GDM1 (cell line): ENCODE measurements at places on chromosomes 7 and 10.

GRCh38 chr7:1533547-1534329, 3.2 kb downstream of the MAFK start:
- DNase-seq: no peak

- no peak for DNase-seq
Measured at GRCh38 chr10:78224602-78225001, 190.9 kb downstream of the RPS24 start.

- no peak for DNase-seq
Measured at GRCh38 chr10:92574548-92575261, 812 bp upstream of the IDE start.

GRCh38 chr10:26914898-26915297, 54.1 kb upstream of the ABI1 start:
- no peak for DNase-seq

GRCh38 chr7:13420726-13421125, 568.7 kb downstream of the ETV1 start:
- DNase-seq: no peak

DNA sequence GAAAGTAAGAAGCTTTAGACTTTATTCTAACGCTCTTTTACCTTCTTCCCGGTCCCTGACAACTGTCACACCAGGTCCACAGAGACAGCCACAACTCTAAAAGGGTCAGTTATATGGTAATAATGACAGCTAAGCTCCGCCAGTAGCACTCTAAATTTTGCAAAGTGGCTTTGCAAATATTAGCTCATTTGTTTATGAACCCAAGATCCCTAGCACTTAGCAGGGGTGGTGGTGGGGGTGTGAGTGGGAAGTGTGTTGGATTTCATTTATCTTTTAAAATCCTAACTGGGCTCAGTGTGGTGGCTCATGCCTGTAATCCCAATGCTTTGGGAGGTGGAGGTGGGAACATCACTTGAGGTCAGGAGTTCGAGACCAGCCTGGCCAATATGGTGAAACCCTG, 34.8 kb upstream of the SDK1 start:
- DNase-seq: no peak

GRCh38 chr7:84637568-84638338, 443.2 kb upstream of the SEMA3A start:
- DNase-seq: no peak

GRCh38 chr7:111638078-111638477, 75.8 kb upstream of the IMMP2L start:
- DNase-seq: no peak

- DNase-seq: no peak
Measured at GRCh38 chr10:124217906-124218804, 124.8 kb upstream of the CHST15 start.

GRCh38 chr7:135729230-135729629, 1.2 kb upstream of the SLC13A4 start:
- DNase-seq: no peak
